ENCODE measurements at places on chromosomes 5 and 9.

GRCh38 chr5:122942164-122942914 lies 94.2 kb downstream of the PPIC start:
- DNase-seq: no peak

DNA sequence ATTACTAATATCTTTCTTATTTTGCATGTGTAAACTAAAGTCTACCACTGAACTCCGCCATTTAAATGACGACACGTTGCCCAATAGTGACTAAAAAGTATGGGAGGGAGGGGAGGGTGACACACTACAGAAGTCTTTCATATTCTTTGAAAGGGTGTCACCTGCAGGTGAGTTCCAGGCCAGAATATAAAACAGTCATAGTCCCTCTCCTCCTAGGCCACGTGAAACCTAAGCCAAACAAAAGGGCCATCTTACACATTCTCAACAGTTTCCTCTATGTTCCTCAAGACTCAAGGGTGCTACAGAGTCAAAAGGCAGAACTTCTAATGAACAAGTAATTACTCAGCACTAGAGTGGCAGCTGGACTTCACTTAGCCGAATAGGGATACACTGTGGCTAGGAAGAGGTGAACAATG lies 6.4 kb downstream of the CEMIP2 start:
- DNase-seq: no peak

DNA sequence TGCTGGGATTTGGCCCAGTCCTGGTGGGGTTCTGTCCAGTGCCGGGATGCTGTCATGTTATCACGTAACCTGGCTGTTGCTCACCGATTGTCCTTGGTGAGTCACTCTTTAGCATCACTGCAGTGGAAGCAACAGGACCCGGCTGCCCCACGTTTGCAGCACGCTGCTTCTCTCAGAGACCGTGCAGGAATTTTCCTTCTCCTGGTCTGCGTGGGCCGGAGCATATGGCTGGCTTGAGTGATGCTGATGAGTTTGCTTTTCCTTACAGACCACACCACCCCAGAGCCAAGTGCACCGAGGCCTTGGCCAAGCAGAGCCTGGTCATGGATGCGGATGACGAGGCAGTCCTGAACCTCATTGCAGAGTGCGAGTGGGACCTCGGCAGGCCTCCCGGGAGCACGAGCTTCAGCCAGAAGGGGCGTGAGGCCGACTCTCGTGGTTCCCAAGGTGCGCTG lies 21.4 kb downstream of the CEP72 start:
- no peak for DNase-seq

GRCh38 chr5:22431406-22431805 lies 421.7 kb downstream of the CDH12 start:
- DNase-seq: no peak

GRCh38 chr9:4573634-4574389 lies 83.5 kb downstream of the SLC1A1 start:
- DNase-seq: no peak

GRCh38 chr9:89929315-89929672 lies 324.5 kb downstream of the GADD45G start:
- DNase-seq: no peak

DNA sequence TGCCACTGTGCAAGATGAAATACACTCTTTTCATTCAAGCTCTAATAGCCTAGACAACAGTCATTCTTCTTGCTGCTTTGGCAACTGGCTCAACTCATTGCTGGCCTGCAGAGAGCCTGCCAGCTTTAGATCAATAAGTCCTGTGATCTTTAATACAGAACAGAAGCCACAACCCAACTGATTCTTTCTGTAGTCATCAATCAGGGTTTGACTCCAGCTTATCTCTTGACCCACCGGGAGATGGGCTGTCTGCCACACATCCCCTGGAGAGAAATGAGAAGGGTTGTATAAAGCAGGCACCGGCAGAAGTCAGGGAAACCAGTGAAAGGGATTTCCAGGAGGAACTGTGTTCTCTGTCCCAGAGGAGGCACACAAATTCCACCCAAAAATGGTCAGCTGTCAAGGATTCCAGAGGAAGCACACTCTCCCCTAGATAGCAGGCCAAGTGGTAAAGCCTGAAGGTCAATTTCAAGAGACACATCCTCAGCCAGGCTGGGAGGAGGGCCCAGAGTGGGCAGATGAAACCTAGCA lies 24.5 kb downstream of the LHFPL2 start:
- no peak for DNase-seq

DNA sequence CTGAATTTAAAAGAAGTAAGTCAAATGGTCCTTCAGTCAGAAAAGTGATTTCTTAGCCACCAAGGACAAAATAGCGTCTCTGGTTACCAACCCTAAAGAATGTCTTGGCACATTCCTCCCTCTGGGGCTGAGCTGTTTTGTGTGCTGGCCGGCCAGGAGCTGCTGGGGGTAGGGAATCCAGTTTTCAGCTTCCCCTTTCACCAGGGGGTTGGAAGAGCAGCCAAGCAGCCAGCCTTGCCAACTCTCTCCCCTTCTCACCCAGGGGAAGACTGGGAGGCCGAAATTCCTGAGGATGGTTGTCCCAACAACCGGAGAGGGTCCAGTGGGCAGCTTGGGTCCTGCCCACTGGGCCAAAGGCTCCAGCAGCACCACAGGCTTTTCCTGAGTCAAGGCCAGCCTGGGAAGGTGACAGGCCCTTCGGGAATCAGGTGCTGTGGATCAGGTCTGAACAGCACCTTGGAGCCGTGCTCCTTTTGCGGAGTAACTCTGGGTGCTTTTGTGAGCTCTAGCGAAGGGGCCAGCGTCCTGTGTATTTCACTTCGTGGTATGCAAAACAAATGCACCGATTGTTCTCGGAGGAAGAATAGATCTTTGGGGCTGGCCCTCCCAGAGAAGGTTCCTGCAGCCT lies 4.2 kb downstream of the WWC1 start:
- DNase-seq: no peak

- no peak for DNase-seq
These were observed 550 bp upstream of the TMEM245 start for GRCh38 chr9:109120204-109120789.

GRCh38 chr5:50415912-50416311 lies 25.2 kb downstream of the EMB start:
- no peak for DNase-seq

- DNase-seq: no peak
These were observed 308.7 kb downstream of the SPOCK1 start for GRCh38 chr5:137190441-137190840.

GRCh38 chr5:53343187-53343586 lies 137.2 kb upstream of the FST start:
- DNase-seq: no peak

DNA sequence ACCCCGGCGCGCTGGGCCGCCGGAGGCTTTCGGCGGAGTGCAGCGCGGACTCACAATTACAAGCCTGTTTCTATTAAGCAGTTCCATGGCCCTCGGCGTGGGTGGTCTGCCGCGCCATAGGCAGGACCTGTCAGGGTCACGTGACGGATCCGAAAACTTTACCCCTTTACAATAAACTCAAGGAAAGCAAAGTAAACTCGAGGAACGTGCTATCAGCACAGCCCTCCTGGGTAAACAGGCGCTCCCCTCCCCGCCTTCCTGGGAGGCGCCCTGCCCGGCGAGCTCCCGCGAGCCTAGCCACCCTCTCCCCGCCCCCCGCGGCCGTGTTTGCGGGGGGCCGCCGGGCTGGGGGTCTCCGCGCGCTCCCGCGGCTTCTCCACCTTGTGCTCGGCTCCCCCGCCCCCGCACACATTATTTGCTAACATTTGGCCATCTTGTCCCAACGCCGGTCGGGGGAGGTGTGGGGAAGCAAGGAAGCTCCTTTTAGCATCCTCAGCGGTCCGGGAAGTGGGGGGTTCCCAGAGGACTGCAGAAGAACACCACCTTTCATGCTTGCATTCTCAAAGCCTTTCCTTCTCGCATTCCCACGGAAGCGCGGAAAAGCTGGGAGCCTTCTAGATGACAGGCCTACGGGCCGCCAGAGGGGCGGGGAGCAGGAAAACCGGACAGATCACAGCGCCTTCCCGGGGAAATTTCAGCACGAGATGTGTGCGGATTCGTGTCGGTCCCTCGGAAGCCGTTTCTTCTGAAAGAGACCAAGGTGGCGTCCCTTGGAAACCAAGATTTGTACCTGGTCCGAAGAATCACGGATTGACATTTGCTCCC lies at the start of gene PTCH1:
TSS of gene PTCH1 (minus strand) at position 238 of the 825 bp plus-strand sequence.
- no peak for DNase-seq

DNA sequence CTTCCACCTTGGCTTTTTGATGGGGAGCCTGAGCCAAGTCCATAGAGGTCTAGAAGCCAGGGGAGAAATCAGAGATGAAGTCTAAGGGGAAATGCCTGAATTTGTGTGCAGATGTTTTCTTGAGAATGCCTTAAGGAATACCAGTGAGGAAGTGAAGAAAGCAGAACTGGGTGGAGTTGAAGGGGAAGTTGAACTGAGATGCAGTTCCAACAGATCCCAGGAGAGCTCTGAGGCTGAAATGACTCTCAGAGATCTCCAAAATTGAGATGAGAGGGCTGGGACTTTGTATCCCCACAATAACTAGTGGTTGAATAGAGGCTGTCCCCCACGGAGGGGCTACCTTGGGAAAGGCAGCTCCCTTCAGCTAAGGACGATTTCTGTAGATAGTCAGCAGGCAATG lies 197.1 kb downstream of the ZNF462 start:
- no peak for DNase-seq

- no peak for DNase-seq
These were observed 11.7 kb downstream of the CD74 start for GRCh38 chr5:150401076-150401375.

- no peak for DNase-seq
These were observed 52.6 kb downstream of the SAR1B start for GRCh38 chr5:134580001-134580460.

- DNase-seq: no peak
These were observed 27.0 kb downstream of the HSD17B3 start for GRCh38 chr9:96274939-96275338.

GRCh38 chr9:136283291-136284235 lies 20.3 kb downstream of the CCDC187 start:
- DNase-seq: peak; percentile 40

DNA sequence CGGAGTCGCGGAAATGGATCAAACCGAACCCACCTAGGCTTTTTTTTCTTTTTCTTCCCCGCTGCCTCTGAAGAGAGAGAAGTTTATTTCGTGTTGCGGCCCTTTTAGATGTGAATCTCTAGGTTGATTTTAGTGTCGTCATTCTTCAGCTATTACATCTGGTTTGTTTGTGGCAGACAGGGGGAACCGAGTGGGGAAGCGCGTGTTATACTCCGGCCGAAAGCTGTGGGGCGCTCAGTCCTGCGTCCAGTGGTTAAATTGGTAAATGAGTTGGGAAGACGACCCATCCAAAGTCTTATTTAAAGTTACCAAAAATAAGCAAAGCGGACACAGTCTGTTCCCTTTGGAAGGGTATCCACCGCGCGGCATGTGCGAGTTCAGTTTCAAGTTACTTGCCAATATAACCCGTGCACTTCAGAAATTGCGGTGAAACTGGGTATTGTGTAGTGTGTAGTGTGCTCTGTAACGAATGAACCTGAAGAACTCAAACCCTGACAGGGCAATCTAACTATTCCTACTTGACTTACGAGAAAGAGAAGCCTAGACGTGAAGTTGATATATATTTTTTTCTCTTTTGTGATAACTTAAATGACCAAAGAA lies 1.3 kb downstream of the MAN2A1 start:
- no peak for DNase-seq

DNA sequence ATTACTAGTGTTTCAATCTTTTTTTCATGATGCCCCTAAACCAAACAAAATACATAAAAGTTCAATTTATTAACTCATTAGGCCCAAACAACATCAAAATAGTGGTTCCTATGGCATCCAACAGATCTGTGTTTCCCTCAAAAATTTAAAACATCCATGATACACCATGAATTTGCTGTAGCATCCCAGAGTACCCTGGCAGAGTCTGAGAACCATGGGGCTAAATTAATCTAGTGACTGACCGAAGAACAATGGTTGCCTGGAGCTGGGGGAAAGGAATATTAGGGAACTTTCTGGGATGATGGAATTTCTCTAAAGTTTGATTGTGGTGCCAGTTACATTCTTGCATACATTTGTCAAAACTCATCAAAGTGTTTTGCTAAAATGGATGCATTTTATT lies 79.5 kb upstream of the TRIO start:
- DNase-seq: no peak

- DNase-seq: no peak
These were observed 550.0 kb downstream of the BNC2 start for GRCh38 chr9:16320338-16320902.

DNA sequence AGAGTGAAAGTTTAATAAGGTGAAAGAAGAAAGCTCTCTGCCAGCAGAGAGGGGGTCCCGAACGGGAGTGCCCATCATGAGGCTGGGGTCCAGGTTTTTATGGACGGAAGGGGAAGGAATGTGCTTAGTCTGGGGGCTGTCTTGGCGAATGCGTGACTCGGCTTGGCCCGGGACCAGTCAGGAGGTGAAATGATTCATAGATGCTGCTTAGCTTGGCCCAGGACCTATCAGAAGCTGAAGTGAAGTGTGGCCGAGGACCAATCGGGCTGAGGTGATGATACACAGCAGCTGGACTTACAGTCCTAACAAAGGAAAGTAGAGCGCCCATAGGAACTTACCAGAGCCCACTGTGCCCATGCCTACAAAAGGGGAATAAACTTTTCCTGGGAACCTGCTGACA lies 3.9 kb upstream of the FKTN start:
- no peak for DNase-seq

DNA sequence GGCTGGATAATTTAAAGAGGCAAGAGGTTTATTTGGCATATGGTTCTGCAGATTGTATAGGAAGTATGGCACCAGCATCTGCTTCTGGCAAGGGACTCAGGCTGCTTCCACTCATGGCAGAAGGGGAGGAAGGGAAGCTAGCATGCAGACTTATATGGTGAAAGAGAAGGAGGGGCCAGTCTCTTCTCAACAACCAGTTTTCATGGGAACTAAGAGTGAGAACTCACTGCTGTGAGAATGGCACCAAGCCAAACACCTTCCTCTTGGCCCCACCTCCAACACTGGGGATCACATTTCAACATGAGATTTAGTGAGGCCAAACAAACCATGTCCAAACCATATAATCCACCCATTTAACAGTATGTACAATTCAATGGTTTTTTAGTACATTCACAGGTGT lies 113.3 kb upstream of the SHB start:
- no peak for DNase-seq

DNA sequence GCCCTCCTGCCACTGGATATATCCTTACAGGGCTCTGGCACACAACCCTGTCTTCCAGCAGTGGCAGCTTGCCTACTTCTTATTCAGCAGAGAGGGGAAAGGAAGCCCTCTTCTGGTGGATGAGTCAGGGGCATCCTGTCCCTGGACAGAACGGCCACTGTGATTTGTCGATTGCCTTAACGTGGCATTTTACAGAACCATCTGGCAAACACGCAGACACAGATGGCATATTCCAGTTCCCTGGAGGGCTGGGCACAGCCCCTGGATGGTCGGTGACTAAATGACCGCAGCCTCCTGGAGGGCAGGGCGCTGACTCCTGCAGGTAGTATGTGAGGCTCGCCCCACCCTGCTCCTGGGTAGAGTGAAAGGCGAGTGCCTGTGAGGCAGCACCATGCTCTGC lies 62.1 kb downstream of the DCP2 start:
- DNase-seq: no peak

DNA sequence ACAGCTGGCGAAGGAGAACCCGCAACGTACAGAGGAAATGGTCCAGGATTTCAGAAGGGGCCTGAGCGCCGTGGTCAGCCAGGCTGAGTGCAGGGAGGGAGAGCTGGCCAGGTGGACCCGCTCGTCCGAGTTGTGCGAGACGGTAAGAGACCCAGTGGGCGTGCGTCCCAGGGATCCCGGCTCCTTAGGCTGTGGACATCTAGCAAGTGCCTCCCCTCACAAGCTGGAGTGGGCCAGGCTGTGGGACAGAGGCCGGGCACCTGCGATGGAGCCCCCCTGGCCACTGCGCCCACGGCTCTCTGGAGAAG lies 29.5 kb upstream of the LRRC14B start:
- DNase-seq: no peak

GRCh38 chr9:110979636-110980035 lies 58.6 kb downstream of the LPAR1 start:
- no peak for DNase-seq

- DNase-seq: no peak
These were observed 547.2 kb downstream of the MAT2B start for GRCh38 chr5:164052536-164053093.

Data from stimulated activated CD8-positive, alpha-beta memory T cell treated with anti-CD3 and anti-CD28 coated beads, Interleukin-4, amount 100 ng/mL, for 4 hours (primary cell).